Naive B cell (primary cell): ENCODE measurements at places on chromosomes 12 and 14. TPM values are rescaled to one million over a fixed set of nuclear protein-coding genes. Genes with fewer than 3 reads are reported as not detected.

Gene OTOGL
- polyA plus RNA-seq, result not detected

Gene EXOC3L4
- not detected for polyA plus RNA-seq

Gene DTX1
- polyA plus RNA-seq, result 11.5 TPM

Gene NRIP2
- 1.1 TPM for polyA plus RNA-seq

Gene GPX2
- not detected for polyA plus RNA-seq

Gene OR4K2
- not detected for polyA plus RNA-seq

Gene SERPINA6
- polyA plus RNA-seq, result not detected

Gene STRN3
- 1.6 TPM for polyA plus RNA-seq

Gene GALNT6
- 13.4 TPM for polyA plus RNA-seq

Gene TEX22
- polyA plus RNA-seq, result not detected

Gene MANSC4
- not detected for polyA plus RNA-seq

Gene KRT7
- not detected for polyA plus RNA-seq

Gene IFI27
- not detected for polyA plus RNA-seq

Gene FAM161B
- 1.0 TPM for polyA plus RNA-seq

Gene SYNE3
- polyA plus RNA-seq, result 3.2 TPM

Gene PHETA1
- polyA plus RNA-seq, result 5.5 TPM

Gene TOGARAM1
- 16.8 TPM for polyA plus RNA-seq

Gene GUCY2C
- polyA plus RNA-seq, result 0.25 TPM

Gene TMEM121
- 3.3 TPM for polyA plus RNA-seq

Gene CYP46A1
- not detected for polyA plus RNA-seq

Gene TTC9
- 24.2 TPM for polyA plus RNA-seq

Gene SLC10A1
- 0.12 TPM for polyA plus RNA-seq

Gene PPP1R12A
- polyA plus RNA-seq, result 105 TPM

Gene CCDC175
- not detected for polyA plus RNA-seq

Gene C14orf119
- polyA plus RNA-seq, result 77.6 TPM

Gene ANO4
- not detected for polyA plus RNA-seq

Gene IGFBP6
- polyA plus RNA-seq, result not detected

Gene SLC15A4
- 4.5 TPM for polyA plus RNA-seq

Gene KRR1
- polyA plus RNA-seq, result 71.5 TPM

Gene MIP
- not detected for polyA plus RNA-seq

Gene KCNMB4
- 0.59 TPM for polyA plus RNA-seq

Gene TSPAN19
- polyA plus RNA-seq, result not detected

Gene FOXG1
- polyA plus RNA-seq, result not detected

Gene PTPRR
- not detected for polyA plus RNA-seq

Gene CIROP
- polyA plus RNA-seq, result not detected

Gene TIMELESS
- polyA plus RNA-seq, result 25.3 TPM

Gene KRT82
- polyA plus RNA-seq, result not detected

Gene CYP27B1
- not detected for polyA plus RNA-seq

Gene IL23A
- 8.0 TPM for polyA plus RNA-seq

Gene AHNAK2
- polyA plus RNA-seq, result 0.73 TPM

Gene NID2
- 0.52 TPM for polyA plus RNA-seq

Gene MEG3
- not detected for polyA plus RNA-seq

Gene GLT8D2
- 0.32 TPM for polyA plus RNA-seq

Gene PRB2
- not detected for polyA plus RNA-seq

Gene NDUFB1
- 248 TPM for polyA plus RNA-seq

Gene HOXC5
- not detected for polyA plus RNA-seq
